Mesothelial cell of epicardium (in vitro differentiated cells): ENCODE measurements at places on chromosomes 6 and 20.

- H3K4me1 ChIP-seq: peaks cover 16% of the 10 kb centered on the region
- no peak overlapping the region for H3K27ac ChIP-seq
- DNase-seq: no peak
Measured at GRCh38 chr6:77457720-77458349, 5.5 kb downstream of the HTR1B start.

- peaks cover 3% of the 10 kb centered on the region for H3K4me1 ChIP-seq
- no peak overlapping the region for H3K27ac ChIP-seq
- H3K4me3 ChIP-seq: no peak overlapping the region
- H3K36me3 ChIP-seq: no peaks in the 10 kb centered on the region
- no peak for DNase-seq
Measured at GRCh38 chr6:103723438-103724322, 1136.0 kb downstream of the HACE1 start.

DNA sequence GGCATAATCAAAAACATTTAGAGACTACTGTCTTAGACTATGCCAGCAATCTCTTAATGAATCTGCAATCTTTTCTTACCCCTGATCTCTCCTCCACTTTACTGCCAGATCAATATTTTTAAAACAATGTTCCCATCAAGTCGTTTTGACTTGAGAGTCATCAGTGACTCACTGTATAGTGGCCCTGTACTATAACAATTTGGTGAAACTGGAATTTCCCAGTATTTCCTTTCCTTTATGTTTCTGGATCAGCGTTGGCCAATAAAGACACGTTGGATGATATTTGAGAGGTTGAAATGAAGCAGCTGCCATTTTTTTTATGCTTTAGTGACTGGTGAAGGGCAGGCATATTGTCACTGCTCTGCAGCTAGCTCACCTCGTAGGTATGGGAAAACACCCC, 10.1 kb upstream of the SMIM13 start:
- no peak overlapping the region for H3K4me3 ChIP-seq
- no peak for DNase-seq
- no peak overlapping the region for H3K27ac ChIP-seq
- no peaks in the 10 kb centered on the region for H3K27me3 ChIP-seq
- no peaks in the 10 kb centered on the region for H3K4me1 ChIP-seq
- no peaks in the 10 kb centered on the region for H3K36me3 ChIP-seq

DNA sequence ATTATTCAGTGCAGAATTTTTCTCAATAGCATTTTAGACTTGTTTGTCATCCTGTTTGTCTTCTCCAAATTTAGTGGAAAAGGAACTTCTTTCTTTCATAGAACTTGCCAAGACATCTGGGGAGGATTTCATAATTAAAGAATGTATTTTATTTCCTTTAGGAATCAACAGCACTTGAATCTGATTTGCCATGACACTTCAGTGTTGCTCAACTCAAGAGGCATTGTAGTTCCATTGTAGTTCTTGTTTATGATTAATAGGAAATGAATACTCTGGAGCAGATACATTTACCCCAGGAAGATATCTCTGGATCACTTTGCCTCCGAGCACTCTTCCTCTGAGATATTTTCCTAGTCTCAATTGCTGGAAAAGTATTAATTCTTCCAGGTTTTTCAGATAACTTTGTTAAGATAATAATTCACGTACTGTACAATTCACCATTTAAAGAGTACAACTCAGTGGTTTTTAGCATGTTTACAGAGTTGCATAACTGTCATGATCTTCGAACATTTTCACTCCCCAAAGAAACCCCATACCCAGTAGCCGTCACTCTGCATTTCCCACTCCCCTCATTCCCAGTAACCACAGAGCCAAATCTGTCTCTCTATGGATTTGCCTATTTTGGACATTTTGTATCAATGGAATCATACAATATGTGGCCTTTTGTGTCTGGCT, 29.7 kb downstream of the AKAP12 start:
- H3K36me3 ChIP-seq: peaks cover 21% of the 10 kb centered on the region
- peak overlapping the region; percentile 82 for H3K27ac ChIP-seq
- peaks cover 43% of the 10 kb centered on the region for H3K4me1 ChIP-seq
- H3K4me3 ChIP-seq: no peak overlapping the region
- no peaks in the 10 kb centered on the region for H3K27me3 ChIP-seq

GRCh38 chr6:168619560-168620314, 178.8 kb downstream of the SMOC2 start:
- peak overlapping the region; percentile 48 for H3K27ac ChIP-seq
- H3K4me3 ChIP-seq: no peak overlapping the region
- DNase-seq: no peak
- H3K36me3 ChIP-seq: no peaks in the 10 kb centered on the region
- peaks cover 32% of the 10 kb centered on the region for H3K4me1 ChIP-seq

GRCh38 chr6:650098-650497, 6.8 kb downstream of the HUS1B start:
- H3K36me3 ChIP-seq: peaks cover 6% of the 10 kb centered on the region
- no peak overlapping the region for H3K27ac ChIP-seq
- H3K4me1 ChIP-seq: peaks cover 10% of the 10 kb centered on the region
- no peak overlapping the region for H3K4me3 ChIP-seq
- no peaks in the 10 kb centered on the region for H3K27me3 ChIP-seq

GRCh38 chr6:128672023-128672422, 151.6 kb upstream of the PTPRK start:
- H3K4me3 ChIP-seq: no peak overlapping the region
- H3K4me1 ChIP-seq: no peaks in the 10 kb centered on the region
- H3K27ac ChIP-seq: no peak overlapping the region
- no peaks in the 10 kb centered on the region for H3K27me3 ChIP-seq

DNA sequence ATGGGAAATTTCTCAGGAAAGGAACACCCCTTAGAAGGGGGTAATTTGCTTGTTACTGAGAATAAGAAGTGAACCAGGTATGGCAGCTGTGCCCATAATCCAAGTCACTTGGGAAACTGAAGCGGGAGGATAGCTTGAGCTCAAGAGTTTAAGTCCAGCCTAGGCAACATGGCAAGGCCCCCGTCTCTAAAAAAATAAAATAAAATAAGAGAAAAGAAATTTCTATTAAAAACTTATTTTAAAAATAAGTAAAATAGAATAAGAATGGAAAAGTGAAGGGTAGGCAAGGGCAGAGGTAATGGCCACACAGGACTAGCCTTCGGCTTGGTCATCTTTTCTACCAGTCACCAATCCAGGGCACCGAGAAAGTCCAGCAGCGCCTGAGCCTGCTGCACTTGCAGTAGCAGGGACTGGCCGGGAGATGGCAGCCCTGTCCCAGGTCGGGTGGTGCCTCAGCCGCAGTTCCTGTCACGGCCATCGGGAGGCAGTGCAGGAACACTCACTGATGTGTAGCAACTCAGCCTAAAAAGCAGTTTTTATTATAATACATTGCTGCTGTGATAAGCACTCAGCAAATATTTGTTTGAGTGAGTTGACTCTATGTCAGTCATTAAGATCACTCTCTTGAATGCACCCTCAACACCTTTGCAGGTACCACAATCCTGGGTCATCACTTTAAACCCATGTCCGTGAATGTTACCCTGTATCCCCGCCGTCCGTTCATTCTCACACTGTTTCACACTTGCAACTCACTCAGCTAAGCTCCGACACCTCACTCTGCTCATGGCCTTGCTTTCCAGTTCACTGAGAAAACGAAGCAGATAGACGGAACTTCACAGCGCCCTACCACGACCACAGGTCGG, 23.2 kb upstream of the GCM1 start:
- H3K36me3 ChIP-seq: no peaks in the 10 kb centered on the region
- no peak overlapping the region for H3K27ac ChIP-seq
- H3K27me3 ChIP-seq: no peaks in the 10 kb centered on the region
- H3K4me3 ChIP-seq: no peak overlapping the region
- H3K4me1 ChIP-seq: peaks cover 8% of the 10 kb centered on the region
- DNase-seq: peak; percentile 77

DNA sequence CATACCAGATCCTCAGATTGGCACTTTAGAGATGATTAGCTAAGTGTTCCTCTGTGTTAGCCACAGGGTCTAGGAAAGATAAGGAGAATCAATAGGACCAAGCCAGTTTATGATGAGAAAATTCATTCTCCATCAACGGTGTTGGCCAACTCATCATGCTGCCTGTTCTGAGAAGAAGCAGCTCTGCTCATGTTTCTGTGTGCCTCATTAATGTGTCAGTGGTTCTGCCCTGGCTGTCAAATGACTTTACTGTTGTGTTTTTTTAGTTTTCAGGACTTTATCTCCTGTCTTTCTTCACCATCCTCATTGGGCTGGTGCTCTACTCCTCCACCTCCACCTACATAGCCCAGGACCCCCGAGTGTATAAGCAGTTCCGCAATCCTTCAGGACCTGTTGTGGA, 234.3 kb upstream of the PLN start:
- H3K27ac ChIP-seq: no peak overlapping the region
- no peak overlapping the region for H3K4me3 ChIP-seq
- no peak for DNase-seq
- no peaks in the 10 kb centered on the region for H3K36me3 ChIP-seq

- peaks cover 42% of the 10 kb centered on the region for H3K36me3 ChIP-seq
- H3K27me3 ChIP-seq: no peaks in the 10 kb centered on the region
- peak; percentile 58 for DNase-seq
- H3K4me1 ChIP-seq: no peaks in the 10 kb centered on the region
Measured at GRCh38 chr20:41173161-41173721, 35.9 kb downstream of the PLCG1 start.

DNA sequence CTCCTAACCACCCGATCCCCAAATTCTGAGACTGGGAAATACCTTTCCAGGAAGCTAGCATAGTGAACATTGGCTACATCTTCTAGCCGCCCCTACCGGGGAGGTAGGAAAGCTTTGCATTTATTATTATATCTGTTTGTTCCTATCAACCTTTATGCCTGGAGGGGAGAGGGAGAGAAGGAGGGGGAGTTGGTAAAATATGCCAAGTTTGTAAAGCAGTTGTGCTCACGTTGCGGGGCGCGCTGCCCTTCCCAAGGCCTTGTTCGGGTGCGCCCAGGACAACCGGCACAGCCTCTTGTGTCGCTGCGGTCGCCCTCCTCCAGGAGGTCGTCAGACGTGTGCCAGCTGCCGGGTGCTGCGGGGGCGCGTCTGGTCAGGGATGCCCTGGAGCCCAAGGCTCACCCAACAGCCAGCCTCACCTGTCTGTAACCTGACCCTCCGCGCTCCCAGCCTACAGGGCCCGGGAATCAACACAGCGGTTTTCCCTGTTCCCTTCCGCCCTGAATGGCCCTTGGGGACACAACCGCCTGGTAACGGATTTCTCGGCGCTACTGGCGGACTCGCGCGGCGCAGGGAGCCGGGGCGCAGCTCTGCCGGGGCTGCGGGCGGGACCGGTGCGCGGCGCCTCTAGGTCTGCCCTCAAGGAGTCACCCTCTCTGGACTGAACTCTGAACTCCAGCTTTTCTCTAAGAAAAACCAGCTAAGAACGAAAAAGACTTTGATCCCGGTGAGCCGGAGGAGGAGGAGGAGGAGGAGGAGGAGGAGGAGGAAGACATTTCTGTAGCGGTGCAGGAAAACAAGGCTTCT, 1.1 kb upstream of the OVOL2 start:
- peaks cover 19% of the 10 kb centered on the region for H3K4me1 ChIP-seq
- H3K4me3 ChIP-seq: peak overlapping the region; percentile 78
- H3K27ac ChIP-seq: peak overlapping the region; percentile 87
- DNase-seq: no peak

GRCh38 chr6:70413992-70414494, 735 bp downstream of the FAM135A start:
- no peaks in the 10 kb centered on the region for H3K36me3 ChIP-seq
- H3K27ac ChIP-seq: peak overlapping the region; percentile 57
- peaks cover 16% of the 10 kb centered on the region for H3K4me1 ChIP-seq
- no peak for DNase-seq
- peaks cover 3% of the 10 kb centered on the region for H3K27me3 ChIP-seq
- peak overlapping the region; percentile 93 for H3K4me3 ChIP-seq

DNA sequence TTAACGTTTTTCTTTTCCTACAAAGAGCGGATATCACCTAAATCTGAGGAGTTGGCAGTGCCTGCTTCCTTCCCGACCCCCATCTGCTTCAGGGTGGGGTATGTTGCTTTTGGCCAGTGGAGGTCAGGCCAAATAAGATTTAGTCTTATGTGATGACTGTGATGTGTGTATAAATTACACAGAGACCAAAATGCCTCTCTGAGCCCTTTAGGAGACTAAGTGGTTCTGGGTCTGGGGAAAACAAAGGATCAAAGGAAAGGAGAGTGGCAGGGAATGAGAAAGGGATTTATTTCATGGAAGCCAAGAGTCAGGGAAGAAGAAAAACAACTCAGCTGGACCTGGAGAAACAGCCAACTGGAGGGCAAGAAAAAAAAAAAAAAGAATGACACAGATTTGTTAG, 39.1 kb upstream of the TBC1D7 start:
- no peak overlapping the region for H3K4me3 ChIP-seq
- H3K27ac ChIP-seq: peak overlapping the region; percentile 14
- no peak for DNase-seq
- no peaks in the 10 kb centered on the region for H3K27me3 ChIP-seq

DNA sequence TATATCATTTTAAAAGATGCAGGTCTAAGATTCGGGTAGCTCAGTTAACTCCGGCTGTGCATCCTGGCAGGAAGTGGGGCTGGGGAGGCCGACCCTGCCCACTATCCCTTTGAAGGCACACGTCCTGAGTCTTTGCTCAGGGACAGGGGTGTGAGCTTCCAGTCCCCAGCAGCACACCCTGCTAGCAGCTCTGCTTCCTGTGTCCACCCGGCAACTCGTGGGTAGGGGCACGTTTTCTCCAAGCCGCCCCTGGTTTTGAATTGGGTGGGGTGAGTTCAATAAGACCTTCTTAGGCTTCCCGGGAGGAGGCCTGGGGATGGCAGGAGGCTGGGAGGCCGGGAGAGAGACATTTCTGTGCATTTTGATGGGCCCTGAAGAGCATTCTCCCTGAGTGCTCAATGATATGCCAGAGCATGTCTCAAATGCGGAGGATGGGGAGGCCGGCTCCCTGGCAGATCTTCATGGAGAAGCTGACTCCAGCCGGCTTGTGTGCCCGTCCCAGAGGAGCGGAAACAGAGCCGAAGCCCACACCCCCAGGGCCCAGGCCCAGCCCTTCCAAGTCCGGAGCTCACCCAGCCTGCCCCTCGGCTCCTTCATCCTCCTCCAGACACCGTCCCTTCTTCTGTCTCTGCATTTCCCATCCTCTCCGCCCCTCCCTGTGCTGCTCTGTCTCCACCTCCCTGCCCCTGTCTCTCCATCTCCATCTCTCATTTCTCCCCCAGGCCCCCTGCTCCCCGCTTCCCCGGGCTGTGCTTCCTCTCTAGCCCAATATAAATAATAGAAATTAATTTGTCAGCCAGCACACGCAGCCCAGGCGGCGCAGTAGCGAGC, 36.3 kb upstream of the ZFAND3 start:
- H3K4me1 ChIP-seq: peaks cover 27% of the 10 kb centered on the region
- no peaks in the 10 kb centered on the region for H3K36me3 ChIP-seq
- H3K4me3 ChIP-seq: peak overlapping the region; percentile 66
- DNase-seq: no peak
- peak overlapping the region; percentile 69 for H3K27ac ChIP-seq
- H3K27me3 ChIP-seq: peaks cover 5% of the 10 kb centered on the region

GRCh38 chr20:17568045-17568788, 1.7 kb upstream of the DSTN start:
- no peak for DNase-seq
- no peaks in the 10 kb centered on the region for H3K36me3 ChIP-seq
- no peaks in the 10 kb centered on the region for H3K27me3 ChIP-seq
- peak overlapping the region; percentile 89 for H3K4me3 ChIP-seq
- peak overlapping the region; percentile 95 for H3K27ac ChIP-seq

DNA sequence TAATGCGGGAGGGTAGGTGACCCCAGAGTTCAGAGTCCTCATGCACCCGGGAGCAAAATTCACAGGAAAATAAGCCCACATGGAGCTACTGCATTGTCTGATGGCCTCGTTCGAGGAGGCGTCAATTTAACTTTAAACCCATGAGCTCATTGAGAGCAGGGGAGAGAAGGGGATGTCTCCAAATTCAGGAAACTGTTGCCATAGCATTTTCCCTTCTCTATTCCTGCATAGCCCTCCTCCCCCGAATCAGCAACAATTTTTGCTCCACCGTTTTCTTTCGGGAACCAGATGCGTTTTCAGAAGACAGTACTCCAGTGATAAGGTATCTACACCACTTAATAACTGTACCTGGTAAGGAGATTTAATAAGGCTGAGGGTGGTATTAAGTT, 324 bp upstream of the LAMP5 start:
- no peak for DNase-seq
- H3K4me3 ChIP-seq: no peak overlapping the region
- H3K27me3 ChIP-seq: peaks cover 99% of the 10 kb centered on the region
- H3K36me3 ChIP-seq: no peaks in the 10 kb centered on the region
